ENCODE measurements at places on chromosomes 7 and 10. TPM values are rescaled to one million over a fixed set of nuclear protein-coding genes. Genes with fewer than 3 reads are reported as not detected.

CTNNA3 gene
- 0.02 TPM for total RNA-seq

GRCh38 chr7:34038816-34039470 is 133.6 kb downstream of the BMPER start:
- no peak for DNase-seq

DNA sequence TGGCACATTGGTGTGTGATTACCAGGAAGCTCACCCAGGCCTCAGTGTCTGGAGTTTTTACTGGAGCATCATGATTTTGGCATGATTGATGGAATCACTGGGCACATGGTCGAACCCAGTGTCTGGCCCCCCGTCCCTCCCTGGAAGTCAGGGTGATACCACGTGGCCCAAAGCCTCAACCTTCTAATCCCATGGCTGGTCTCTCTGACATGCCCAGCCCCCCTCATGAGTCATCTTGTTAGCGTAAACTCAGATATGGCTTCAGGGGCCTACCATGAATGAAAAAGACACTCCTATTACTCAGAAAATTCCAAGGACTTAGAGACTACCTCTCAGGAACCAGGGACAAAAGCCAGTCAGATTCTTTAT is 109.3 kb downstream of the GRK5 start:
- peak; percentile 93 for DNase-seq

GRCh38 chr10:51972733-51973346 is 273.4 kb upstream of the CSTF2T start:
- DNase-seq = no peak

DNA sequence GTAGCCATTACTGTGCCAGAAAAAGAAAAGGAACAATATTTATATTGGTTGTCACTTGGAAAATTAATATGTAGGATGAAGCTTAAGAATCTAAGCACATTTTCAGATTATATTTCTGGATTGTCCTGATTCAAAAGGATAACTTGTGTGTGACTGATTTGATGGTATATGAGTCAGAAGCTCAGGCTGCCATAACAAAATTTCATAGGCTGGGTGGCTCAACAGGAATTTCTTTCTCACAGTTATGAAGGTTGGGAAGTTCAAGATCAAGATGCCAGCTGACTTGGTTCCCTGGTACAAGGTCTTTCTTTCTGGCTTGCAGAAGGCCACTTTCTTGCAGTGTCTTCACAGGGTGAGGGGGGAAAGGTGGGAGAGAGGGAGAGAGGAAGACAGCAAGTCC is 108.5 kb downstream of the ST7 start:
- DNase-seq = no peak

DNA sequence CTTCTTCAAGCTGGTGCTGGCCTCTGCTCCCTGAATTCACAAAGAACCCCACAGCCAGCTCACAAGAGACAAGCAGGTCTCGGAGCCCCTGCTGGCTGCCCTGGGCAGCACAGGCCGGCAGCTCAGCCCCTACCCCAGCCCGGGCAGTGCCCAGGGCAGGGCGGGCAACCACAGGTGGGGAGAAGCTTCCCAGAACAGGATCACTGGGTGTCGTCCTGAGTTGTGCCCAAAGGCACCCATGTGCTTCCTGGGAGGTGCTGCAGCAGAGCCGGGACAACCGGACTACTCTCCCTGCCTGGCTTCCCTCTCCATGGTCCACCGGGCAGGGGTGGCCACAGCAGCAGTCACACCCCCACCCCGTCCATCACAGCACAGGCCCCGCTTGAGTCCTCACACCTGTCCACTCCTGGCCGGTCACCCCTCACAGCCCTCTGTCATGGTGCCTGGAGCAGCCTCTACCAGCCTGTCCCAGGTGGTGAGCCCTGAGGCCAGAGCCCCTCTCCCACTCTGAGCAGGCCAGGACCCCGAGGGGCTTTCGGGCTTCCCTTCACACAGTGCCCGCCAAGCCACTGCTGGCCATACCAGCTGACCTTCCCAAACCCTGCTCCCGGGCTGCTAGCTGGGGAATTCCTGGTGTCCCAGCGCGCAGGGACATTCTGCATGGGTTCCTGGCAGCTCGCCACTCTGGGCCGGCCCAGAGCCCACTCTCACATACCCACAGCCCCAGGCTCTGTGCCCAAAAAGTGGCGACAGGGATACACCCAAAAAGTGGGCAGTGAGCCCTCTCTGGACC is 3.1 kb downstream of the RASGEF1A start:
- no peak for DNase-seq

DNA sequence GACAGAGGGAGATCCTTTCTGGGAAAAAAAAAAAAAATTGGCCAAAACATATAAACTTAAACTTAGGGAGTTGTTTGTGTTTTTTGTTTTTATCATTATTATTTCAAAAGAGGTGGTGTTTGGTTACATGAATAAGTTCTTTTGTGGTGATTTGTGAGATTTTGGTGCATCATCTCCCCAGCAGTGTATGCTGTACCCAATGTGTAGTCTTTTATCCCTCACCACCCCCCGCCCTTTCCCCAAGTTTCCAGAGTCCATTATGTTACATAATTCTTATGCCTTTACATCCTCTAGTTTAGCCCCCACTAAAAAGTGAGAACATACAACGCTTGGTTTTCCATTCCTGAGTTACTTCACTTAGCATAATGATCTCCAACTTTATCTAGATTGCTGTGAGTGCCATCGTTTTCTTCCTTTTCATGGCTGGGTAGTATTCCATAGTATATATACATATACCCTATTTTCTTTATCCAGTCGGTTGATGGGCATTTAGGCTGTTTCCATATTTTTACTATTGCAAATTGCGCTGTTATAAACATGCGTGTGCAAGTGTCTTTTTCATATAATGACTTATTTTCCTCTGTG is 148.1 kb upstream of the ZNF92 start:
- DNase-seq = peak; percentile 1

DNA sequence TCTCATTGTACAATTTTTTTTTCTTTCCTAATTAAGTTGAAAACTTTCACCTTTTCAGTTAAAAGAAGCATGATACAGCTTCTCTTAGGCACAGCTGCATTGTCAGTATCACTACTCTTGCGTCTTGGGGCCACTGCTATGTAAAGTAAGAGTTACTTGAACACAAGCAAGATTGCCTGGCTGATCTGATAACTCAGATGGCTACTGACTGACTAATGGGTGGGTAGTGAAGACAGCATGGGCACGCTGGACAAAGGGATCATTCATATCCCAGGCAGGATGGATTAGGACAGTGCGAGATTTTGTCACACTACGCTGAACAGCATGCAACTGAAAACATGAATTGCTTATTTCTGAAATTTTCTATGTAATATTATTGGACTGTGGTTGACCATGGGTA is 11.6 kb upstream of the ADAMTS14 start:
- no peak for DNase-seq
